ENCODE measurements at places on chromosomes 3 and 15.

DNA sequence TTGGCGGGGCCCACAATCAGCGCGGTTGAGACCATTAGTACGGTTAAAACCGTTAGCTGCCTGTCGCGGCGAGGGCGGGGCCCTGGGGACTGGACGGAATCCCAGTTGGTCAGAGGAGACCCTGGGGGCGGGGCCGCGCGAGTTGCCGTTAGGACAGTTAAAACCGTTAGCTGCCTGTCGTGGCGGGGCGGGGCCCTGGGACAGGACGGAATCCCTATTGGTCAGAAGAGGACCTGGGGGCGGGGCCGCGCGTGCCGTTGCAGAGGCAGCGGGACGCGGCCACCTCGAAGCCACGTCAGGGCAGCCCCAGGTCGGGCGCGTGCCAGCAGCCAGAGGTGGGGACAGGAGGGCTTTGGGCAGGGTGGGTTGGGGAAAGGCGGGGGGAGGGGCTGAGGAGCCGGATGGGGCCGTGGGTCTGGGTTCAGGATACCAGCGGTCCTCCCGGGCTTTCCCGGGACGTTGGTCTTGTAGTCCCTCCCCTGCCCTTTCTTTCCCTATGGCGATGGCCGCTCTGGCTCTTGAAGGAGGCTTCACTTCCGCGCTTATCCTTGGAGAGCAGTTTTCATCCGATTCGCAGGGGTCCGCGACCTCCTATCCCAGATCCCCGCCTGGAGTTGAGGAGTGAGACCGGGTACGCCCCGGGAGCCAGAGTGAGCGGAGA, 28.0 kb downstream of the KLHDC8B start:
- DNase-seq, result peak; percentile 30

DNA sequence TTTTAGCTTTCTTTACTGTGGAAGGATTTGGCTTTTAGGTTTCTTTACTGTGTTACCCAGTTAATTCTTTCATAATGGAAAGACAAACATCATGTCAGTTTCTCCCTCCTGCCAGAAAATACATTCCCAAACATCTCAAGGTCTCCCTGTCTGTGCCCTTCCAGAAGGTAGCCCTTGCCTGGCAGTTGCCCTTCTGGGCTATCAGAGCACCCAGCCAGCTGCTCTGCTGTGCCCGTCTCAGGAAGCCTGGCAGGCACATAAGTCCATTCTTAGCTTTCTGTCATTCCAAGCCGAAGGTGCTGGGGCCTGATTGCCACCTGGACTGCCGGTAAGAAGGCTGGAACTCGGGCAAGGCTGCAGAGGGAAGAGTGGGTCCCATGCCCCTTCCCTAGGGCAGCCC, 203.4 kb downstream of the SLCO3A1 start:
- no peak for DNase-seq

DNA sequence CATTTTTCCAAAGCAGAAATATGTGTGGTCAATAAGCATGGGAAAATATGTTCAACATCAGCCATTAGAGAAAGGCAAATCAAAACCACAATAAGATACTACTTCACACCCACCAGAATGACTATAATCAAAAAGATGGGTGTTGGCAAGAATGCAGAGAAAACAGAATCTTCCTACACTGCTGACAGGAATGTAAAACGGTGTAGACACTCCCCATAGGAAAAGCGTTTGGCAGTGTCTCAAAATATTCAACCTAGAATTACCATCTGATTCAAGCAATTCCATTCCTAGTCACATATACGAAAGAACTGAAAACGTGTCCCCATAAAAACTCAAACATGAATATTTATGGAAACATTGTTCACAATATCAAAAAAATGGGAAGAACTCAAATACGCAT, 123.3 kb downstream of the ADAMTS17 start:
- DNase-seq, result no peak

- no peak for DNase-seq
Measured at GRCh38 chr3:38133557-38134405, 3.1 kb downstream of the ACAA1 start.

DNA sequence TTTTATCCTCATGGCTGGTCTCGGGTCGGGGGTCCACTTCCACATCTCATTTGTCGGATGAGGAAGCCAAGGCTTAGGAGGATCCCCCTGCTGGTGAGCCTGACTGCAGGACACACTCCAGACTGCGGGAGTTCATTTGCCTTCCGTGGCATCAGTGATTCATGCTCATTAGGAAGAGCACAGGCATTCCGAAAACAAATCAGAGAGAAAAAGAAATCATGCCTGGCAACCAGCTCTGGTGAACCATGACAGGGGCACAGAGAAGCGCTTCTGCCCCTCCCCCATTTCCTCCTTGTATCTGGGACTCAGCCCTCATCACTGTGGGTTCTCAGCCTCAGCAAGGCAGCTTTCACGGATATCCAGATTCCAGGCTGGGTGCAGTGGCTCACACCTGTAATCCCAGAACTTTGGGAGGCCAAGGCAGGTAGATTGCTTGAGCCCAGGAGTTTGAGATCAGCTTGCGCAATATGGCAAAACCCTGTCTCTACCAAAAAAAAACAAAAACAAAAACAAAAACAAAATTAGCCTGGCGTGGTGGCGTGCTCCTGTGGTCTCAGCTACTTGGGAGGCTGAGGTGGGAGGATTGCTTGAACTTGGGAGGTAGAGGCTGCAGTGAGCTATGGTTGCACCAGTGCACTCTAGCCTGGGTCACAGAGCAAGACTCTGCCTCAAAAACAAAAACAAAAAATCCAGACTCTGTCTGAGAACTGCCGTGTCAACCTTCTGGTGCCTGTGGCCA, 28.4 kb downstream of the IRAK2 start:
- peak; percentile 68 for DNase-seq

GRCh38 chr3:71510510-71510909, 73.0 kb downstream of the FOXP1 start:
- DNase-seq, result no peak

GRCh38 chr3:99620976-99621375, 17.4 kb upstream of the COL8A1 start:
- no peak for DNase-seq

DNA sequence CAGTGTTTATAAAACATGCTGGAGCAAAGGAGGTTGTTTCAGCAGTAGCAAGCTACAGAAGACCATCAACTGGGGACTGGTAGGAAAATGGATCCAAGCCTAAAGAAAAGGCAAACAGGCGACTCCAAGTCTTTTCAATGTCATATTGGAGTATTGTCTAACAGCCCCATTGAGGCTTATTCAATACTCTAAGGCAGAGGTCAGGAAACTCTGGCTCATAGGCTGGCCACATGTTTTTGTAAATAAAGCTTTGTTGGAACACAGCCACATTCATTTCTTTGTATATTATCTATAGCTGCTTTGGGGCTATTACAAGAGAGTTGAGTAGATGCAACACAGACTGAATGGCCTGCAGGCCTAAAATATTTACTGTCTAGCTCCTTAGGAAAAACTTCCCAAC, 77.5 kb downstream of the RPL22L1 start:
- DNase-seq, result no peak

- DNase-seq, result peak; percentile 61
Measured at GRCh38 chr3:158711886-158712285, 20.4 kb downstream of the RARRES1 start.

- no peak for DNase-seq
Measured at GRCh38 chr3:135896613-135897012, 68.9 kb upstream of the PPP2R3A start.

DNA sequence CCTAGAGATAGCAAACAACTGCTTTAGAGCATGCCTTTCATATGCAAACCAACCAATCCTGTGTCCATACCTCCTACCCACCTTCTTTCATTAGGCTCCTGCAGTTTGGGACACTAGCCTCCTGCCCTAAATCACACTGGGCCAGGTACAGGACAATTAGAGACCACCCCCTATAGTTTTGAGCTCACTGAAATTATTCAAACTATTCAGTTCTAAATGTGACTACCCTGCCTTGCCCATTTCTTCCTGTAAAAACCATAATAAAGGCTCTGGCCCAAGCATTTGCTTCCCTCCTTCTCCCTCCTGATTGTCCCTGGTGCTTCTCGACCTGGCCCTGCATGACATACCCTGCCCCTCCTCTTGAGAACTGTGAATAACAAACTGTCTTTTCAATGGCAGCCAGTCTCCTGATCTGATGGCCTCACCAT, 31.4 kb upstream of the LRIG1 start:
- no peak for DNase-seq

GRCh38 chr3:52231502-52232278, 6.2 kb upstream of the TLR9 start:
- no peak for DNase-seq

- DNase-seq, result peak; percentile 7
Measured at GRCh38 chr15:52728899-52729298, 49.7 kb upstream of the ATOSA start.

DNA sequence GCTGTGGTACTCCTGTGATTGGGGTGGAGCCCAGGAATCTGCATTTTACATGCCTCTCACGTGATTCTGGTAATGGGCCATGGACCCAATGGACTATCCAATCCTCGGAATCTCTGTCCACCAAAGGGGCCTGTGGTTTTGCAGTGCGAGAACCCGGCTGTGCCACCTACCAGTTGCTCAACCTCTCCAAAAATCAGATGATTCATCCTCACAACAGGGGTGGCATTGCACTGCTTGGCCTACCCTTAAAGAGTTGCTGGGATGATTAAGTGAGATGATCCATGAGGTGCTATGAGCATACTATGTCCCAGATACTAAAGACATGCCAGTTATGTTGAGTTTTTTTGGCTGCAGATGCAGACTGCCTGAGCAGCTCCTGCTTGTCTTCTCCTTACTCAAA, 5.1 kb downstream of the ANP32A start:
- DNase-seq, result no peak
